Psoas muscle (tissue), 8 donors: ENCODE measurements at places on chromosomes 1 and 21.

DNA sequence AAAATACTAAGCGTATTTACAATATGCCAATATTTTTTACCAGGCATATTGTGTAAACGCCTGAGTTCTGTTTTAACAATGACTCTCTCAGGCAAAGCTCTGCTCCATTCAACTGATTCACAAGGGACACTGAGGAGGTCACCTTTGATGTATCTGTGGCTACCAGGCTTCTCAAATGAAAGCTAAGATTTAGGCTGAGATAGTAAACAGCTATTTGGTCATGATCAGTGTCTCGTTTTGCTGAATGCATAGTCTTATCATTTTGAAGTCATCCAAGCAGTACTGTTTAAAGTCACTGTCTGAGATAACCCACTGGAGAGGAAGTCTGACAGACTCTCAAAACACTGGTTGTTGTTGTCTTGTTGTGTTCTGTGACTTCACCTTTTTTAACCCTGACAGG is 13.7 kb upstream of the PLPPR5 start:
- no peaks in the 10 kb centered on the region for H3K36me3 ChIP-seq
- no peaks in the 10 kb centered on the region for H3K4me1 ChIP-seq
- no peaks in the 10 kb centered on the region for H3K27me3 ChIP-seq
- H3K4me3 ChIP-seq = no peak overlapping the region

- peaks cover 46% of the 10 kb centered on the region for H3K27me3 ChIP-seq
- DNase-seq = no peak
- H3K27ac ChIP-seq = no peak overlapping the region
- no peak overlapping the region for H3K4me3 ChIP-seq
Observed at GRCh38 chr1:36508257-36508656, 25.5 kb upstream of the CSF3R start.

GRCh38 chr1:39189592-39190041 is 14.9 kb upstream of the MACF1 start:
- H3K36me3 ChIP-seq = no peaks in the 10 kb centered on the region
- H3K4me3 ChIP-seq = no peak overlapping the region
- H3K27ac ChIP-seq = peak overlapping the region; percentile 19
- DNase-seq = no peak
- peaks cover 48% of the 10 kb centered on the region for H3K4me1 ChIP-seq

DNA sequence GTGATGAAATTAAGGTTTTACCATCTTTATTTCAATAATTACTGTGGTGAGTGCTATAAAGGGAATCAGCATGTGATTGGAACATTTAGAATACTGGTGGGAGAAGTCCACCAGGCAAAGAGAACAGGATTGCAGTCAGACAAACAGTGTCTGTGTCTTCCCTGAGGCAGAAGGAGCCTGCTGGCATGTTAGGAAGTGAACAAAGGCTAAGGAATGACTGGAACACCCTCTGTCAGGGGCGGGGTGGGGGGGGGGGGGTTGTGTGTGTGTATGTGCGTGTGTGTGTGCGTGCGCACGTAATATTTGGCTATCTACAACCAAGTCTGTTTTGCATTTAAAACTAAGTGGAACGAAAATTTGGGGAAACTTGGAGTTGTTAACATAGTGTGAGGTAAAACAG is 30.2 kb downstream of the SRRM1 start:
- no peak overlapping the region for H3K4me3 ChIP-seq
- H3K36me3 ChIP-seq = peaks cover 70% of the 10 kb centered on the region
- H3K27me3 ChIP-seq = no peaks in the 10 kb centered on the region
- H3K4me1 ChIP-seq = no peaks in the 10 kb centered on the region

DNA sequence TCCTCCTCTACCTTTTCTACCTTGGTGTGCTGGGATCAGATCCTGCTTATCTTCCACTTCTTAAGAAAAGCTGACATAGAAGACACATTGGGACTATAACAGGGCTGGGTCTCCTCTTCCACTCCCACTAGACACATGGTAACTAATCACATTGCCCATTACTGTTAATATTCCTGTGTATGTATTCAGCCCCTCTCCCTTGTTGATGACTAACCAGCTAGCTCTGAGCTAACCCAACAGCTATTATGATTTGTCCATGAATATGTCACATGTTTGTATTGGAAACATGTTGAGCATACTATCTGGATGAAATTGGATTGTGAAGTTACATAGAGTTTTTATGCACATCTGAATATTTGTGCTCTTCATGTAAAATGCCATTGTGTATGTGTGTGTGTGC is 52.9 kb downstream of the MPZL1 start:
- H3K4me3 ChIP-seq = no peak overlapping the region
- DNase-seq = no peak
- no peak overlapping the region for H3K27ac ChIP-seq
- H3K36me3 ChIP-seq = peaks cover 53% of the 10 kb centered on the region
- no peaks in the 10 kb centered on the region for H3K27me3 ChIP-seq

DNA sequence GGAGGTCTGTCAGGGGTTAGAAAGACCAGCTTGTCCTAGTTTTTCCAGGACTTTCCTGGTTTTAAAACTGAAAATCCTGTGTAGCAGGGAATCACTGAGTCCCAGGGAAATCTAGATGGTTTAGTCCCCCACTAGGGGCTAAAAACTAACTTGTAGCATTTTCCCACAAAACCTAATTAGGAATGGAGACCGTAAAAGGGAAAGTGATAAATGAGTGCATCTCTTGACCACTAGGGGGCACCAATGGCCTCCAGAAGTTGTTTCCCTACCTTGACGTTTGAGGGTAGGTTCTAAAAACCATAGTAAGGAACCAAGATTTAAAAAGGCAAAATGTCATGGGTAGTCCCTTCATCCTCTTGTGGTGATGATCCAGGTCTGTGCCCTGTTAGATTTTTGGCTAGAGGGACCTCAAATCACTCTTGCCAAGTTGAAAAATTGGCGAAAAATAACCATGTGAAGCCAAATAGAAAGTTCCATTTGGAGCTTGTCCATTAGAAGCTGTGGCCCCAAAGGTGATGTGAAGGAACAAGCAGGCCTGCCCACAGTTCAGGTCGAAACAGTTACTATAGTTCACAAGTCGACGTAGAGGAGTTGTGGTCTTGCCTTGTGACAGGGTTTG is 24.5 kb downstream of the CLIC6 start:
- H3K36me3 ChIP-seq = no peaks in the 10 kb centered on the region
- no peak for DNase-seq
- H3K27ac ChIP-seq = no peak overlapping the region
- peaks cover 26% of the 10 kb centered on the region for H3K4me1 ChIP-seq

DNA sequence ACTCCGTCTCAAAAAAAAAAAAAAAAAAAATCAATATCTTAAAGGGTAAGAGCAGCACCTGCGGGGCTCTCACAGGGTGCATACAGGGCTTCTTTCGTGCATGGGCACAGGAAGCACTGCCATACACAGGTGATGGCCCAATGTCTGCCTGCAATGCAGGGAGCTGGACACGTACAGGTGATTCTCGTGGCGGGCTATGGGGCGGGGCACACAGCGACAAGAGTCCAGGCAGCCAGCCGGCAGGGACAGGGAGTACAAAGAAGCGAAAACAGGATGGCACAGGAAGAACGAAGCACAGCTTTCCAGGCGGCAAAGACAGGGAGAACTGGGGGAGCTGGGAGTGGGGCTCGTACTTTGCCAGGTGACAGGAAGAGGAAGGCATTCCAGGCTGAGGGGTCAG is 1.6 kb downstream of the KIF17 start:
- no peak overlapping the region for H3K27ac ChIP-seq
- no peak overlapping the region for H3K4me3 ChIP-seq
- no peak for DNase-seq

DNA sequence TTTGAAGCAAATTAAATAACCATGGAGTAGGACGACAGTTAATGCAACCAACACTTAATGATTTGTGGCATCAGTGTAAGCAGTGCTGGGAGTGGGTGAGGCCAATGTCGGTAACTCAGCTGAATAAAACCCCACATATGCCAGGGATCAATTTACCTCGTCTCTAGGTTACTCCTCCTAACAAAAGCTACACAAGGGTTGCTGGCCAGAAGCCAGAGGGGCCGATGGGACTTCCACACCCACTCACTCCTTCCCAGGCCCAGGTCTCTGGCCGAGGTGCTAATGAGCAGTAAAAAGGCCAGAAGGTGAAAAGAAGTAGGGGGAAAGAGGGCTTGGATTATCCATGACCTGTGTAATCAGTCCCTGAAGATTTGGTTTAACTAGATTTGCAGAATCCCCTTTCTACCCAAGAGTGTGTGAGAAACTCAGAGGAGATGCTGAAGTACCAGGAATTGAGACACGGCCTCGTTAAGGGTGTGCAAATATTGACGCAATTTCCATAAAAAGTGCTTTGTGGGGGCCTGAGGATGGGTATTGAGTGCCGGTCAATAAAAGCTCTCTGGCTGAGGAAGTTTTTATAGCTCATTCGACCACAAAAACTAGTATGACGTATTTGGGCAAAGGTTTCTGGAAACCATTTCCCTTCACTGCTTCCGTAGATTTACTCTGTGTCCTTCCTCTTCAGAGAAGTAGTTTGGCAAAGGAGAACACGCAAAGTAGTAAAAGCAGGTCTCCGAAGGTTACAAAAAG is 145.5 kb downstream of the TBX15 start:
- no peaks in the 10 kb centered on the region for H3K4me1 ChIP-seq
- H3K27ac ChIP-seq = no peak overlapping the region
- H3K36me3 ChIP-seq = no peaks in the 10 kb centered on the region
- no peak for DNase-seq

- no peak overlapping the region for H3K27ac ChIP-seq
- no peaks in the 10 kb centered on the region for H3K36me3 ChIP-seq
- H3K4me1 ChIP-seq = no peaks in the 10 kb centered on the region
- peaks cover 26% of the 10 kb centered on the region for H3K27me3 ChIP-seq
Observed at GRCh38 chr1:7536891-7537591, 234.1 kb upstream of the VAMP3 start.

DNA sequence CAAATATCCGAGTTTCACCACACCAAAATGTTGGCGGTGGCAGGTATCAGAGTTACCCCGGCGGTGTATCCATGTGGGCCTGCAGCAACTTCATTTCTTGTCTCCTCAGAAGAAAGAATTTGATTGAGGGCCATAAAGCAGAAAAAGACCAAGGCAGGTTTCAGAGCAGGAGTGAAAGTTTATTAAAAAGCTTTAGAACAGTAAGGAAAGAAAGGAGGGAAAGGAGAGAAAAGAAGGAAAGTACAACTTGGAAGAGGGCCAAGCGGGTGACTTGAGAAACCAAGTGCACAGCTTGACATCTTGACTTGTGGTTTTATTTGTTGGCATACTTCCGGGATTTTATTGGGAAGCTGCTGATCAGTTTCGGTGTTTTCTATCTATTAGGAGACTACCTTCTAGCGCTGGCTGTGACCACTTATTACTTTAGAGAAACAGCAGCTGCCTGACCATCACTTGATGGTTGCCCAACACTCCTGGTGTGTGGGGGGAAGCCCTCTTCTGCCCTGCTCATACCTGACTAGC is 75.5 kb upstream of the RAB3GAP2 start:
- H3K36me3 ChIP-seq = no peaks in the 10 kb centered on the region
- no peak overlapping the region for H3K4me3 ChIP-seq
- no peaks in the 10 kb centered on the region for H3K4me1 ChIP-seq
- no peak for DNase-seq
- no peak overlapping the region for H3K27ac ChIP-seq

DNA sequence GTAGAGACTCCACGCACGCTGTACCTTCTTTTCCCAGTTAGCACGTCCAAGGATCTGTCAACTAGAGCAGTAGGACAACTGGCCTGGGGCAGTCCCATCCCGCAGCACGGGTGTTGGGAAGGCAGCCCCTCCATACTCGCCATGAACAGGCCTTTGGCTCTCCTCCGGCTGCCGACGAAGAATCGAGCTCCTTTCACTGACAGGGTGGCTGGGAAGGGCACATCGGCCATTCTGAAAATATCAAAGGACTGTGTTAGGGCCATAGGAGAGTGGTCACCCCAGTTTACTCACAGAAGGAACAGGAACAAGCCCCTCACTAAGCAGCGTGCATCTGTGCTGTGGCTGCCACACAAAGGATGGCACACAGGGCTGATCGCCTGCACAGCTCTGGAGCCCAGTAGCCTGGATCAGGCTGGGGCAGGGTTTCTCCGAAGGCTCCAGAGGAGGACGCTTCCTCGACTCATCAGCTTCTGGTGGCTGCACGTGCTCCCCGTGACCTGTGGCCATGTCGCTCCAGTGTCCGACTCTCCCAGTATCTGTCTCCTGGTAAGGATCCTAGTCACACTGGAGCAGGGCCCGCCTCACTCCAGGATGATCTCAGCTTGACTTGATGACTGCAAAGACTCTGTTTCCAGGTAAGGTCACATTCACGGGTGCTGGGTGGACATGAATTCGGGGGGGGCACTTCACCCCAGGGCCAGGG is 8.9 kb downstream of the KRTAP10-1 start:
- DNase-seq = no peak
- no peaks in the 10 kb centered on the region for H3K36me3 ChIP-seq
- no peak overlapping the region for H3K4me3 ChIP-seq

DNA sequence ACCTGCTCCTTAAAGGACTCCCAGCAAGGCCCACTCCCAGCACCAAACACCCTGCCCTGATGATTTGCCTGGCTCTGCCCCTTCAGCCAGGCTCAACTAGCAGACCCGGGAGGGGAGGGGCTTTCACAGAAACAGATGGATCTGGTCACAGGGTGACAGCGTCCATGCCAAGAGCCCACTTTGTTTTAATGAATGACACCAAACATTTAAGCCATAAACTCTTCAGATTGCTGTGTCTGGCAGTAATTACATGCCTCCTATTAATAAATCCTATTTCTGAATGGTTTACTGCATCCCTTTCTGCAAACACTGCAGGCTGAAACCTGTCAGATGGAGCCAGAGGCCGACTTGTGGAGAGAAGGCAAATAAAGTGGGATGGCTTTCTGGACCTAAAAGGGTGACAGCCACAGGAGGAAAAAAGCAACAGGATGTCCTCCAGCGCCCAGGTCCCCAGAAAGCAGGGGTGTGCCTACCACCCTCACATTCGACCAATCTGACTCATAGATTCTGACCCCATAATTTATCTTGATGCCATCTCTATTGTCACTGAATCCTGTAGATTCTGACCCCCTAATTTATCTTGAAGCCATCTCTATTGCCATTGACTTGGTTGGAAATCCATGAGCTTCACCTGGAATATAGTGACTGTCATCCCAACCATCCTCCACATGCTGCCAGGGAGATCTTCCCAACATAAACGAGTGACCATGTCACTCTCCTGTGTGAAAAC is 200.9 kb downstream of the PLPP3 start:
- no peak overlapping the region for H3K4me3 ChIP-seq
- no peaks in the 10 kb centered on the region for H3K27me3 ChIP-seq
- H3K27ac ChIP-seq = no peak overlapping the region
- peaks cover 39% of the 10 kb centered on the region for H3K4me1 ChIP-seq
- H3K36me3 ChIP-seq = no peaks in the 10 kb centered on the region

GRCh38 chr1:22186311-22186710 is 43.4 kb upstream of the WNT4 start:
- no peak overlapping the region for H3K27ac ChIP-seq
- no peak for DNase-seq
- H3K4me1 ChIP-seq = no peaks in the 10 kb centered on the region
- no peaks in the 10 kb centered on the region for H3K36me3 ChIP-seq
- H3K27me3 ChIP-seq = peaks cover 1% of the 10 kb centered on the region

GRCh38 chr1:98468111-98468717 is 193.3 kb upstream of the SNX7 start:
- no peaks in the 10 kb centered on the region for H3K36me3 ChIP-seq
- H3K4me1 ChIP-seq = no peaks in the 10 kb centered on the region
- H3K4me3 ChIP-seq = no peak overlapping the region
- DNase-seq = no peak
- H3K27ac ChIP-seq = no peak overlapping the region

GRCh38 chr1:40389322-40389803 is 15.8 kb downstream of the SMAP2 start:
- no peaks in the 10 kb centered on the region for H3K27me3 ChIP-seq
- no peak for DNase-seq
- H3K27ac ChIP-seq = no peak overlapping the region
- no peaks in the 10 kb centered on the region for H3K36me3 ChIP-seq
- peaks cover 34% of the 10 kb centered on the region for H3K4me1 ChIP-seq

GRCh38 chr1:51044199-51044598 is 57.8 kb upstream of the C1orf185 start:
- H3K27ac ChIP-seq = no peak overlapping the region
- no peaks in the 10 kb centered on the region for H3K4me1 ChIP-seq
- H3K27me3 ChIP-seq = no peaks in the 10 kb centered on the region
- no peak overlapping the region for H3K4me3 ChIP-seq
- H3K36me3 ChIP-seq = no peaks in the 10 kb centered on the region
